Peyer's patch (tissue), 4 donors: ENCODE measurements at places on chromosomes 4 and X. TPM values are rescaled to one million over a fixed set of nuclear protein-coding genes. Genes with fewer than 3 reads are reported as not detected.

- DNase-seq, result no peak
Measured at GRCh38 chr4:18056030-18056429, 34.5 kb upstream of the LCORL start.

DNA sequence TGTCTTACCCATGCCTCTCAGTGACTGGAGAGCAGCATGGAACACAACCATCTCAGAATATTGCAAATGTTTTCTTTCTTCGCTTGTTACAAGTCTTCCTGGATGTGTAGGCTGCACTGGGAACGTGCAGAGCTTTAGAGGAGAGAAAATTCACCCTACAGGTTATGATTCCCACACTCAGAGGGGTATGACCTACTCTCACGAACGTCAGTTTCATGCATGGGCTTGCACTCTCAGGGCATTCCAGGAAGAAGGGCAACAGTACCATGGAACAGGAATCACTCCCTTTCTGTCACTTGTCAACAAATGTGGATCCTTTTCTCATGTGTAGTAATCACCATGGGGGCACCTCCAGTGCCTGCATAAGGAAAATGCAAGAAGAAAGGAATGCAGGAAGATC is 75.8 kb downstream of the NBDY start:
- DNase-seq, result peak; percentile 2

GRCh38 chr4:145861336-145862318 is 77.0 kb downstream of the ZNF827 start:
- no peak for DNase-seq

DNA sequence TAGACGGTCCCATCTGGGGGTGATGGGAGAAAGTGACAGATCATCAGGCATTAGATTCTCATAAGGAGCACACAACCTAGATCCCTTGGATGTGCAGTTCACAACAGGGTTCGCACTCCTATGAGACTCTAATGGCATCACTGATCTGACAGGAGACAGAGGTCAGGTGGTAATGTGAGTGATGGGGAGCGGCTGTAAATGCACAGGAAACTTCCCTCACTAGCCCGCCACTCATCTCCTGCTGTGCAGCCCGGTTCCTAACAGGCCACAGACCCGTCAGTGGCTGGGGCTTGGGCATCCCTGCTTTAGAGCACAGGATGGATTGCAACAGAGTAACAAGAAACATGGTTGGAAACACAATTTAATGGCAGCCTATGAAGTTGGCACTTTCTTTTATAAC is 172.6 kb upstream of the VCX3A start:
- no peak for DNase-seq

- no peak for DNase-seq
Measured at GRCh38 chrX:27380163-27380845, 82.8 kb downstream of the PPP4R3C start.

GABRG1 gene
- not detected for total RNA-seq

GPR78 gene
- not detected for total RNA-seq

DMRTC1B gene
- total RNA-seq, result not detected

AWAT2 gene
- total RNA-seq, result not detected

RHOXF2B gene
- not detected for total RNA-seq

PPP4R3C gene
- not detected for total RNA-seq
